Activated naive CD4-positive, alpha-beta T cell treated with Interleukin-2 at 50 U/mL for 16 hours (primary cell): ENCODE measurements at places on chromosomes 6 and 20.

DNA sequence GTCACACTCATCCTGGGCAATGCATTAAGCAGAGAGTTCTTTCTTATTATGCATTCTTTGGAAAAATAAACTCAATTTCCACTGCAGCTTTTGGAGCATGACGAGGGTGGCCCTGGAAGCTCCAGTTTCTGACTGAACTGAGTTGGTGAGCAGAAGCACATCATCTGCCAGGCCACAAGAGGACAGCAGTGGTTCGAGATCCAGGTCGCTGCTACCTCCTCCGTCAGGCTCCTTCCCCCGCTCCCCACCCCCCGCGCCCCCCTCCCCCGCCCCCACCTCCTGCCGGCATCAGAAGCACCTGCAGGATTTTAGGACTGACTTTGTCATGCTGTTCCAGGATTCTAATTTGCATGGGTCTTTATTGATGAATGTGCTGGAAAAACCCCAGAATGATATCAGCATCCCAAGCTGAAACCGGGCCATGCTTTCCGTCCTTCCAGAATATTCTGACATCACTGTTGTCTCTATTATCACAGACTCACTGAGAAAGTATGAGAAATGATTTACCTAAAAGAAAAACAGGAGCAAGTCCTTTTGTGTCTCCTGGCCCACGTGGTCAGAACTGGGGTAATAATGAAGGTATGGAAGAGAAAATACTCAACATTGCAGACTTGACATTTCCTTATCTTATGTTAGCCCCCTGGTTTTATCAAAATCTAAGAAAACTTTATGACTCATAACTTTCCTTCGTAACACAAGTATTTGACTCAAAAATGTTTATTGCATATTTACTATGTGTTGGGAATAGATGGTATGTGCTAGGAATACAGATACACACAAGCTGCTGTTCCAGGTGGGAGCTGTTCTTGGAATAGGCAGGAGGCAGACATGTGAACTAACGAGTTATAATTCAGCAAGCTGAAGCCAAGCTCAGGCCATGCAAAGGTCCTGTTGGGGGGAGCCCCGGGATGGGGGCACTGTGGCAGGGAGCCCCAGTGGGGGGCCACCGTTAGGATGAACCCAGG, 220.2 kb upstream of the EXOC2 start:
- DNase-seq = no peak

DNA sequence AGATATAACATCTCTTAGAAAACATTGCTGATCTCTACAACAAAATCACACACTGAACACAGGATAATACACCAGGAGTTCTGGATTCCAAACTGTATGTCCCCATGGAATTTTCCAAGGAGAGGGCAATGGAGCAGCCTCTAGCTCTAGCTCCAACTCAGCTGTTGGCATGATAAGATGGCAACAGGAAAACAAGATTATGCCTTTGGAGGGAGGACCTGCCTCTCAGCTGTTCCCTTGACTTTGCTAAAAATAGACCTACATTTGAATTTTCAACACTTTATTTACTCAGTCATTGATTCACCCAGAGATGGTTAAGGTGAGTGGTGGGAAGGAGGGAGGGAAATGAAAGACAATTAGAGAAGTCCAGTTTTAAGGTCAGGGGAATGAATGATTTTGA, 246.7 kb downstream of the ALDH8A1 start:
- DNase-seq = no peak

- no peak for DNase-seq
Measured at GRCh38 chr20:63128956-63129355, 87.0 kb downstream of the YTHDF1 start.

- DNase-seq = no peak
Measured at GRCh38 chr6:32092760-32093497, 16.2 kb downstream of the TNXB start.

GRCh38 chr20:15909995-15910394, 663.3 kb downstream of the KIF16B start:
- no peak for DNase-seq

GRCh38 chr20:32510120-32510600, 75.0 kb downstream of the NOL4L start:
- DNase-seq = no peak
